Stimulated activated CD8-positive, alpha-beta memory T cell treated with anti-CD3 and anti-CD28 coated beads, Interleukin-15, amount 100 ng/mL, for 4 hours (primary cell): ENCODE measurements at places on chromosomes 13 and 19.

GRCh38 chr13:113169277-113170272 lies 11.1 kb downstream of the PROZ start:
- no peak for DNase-seq

DNA sequence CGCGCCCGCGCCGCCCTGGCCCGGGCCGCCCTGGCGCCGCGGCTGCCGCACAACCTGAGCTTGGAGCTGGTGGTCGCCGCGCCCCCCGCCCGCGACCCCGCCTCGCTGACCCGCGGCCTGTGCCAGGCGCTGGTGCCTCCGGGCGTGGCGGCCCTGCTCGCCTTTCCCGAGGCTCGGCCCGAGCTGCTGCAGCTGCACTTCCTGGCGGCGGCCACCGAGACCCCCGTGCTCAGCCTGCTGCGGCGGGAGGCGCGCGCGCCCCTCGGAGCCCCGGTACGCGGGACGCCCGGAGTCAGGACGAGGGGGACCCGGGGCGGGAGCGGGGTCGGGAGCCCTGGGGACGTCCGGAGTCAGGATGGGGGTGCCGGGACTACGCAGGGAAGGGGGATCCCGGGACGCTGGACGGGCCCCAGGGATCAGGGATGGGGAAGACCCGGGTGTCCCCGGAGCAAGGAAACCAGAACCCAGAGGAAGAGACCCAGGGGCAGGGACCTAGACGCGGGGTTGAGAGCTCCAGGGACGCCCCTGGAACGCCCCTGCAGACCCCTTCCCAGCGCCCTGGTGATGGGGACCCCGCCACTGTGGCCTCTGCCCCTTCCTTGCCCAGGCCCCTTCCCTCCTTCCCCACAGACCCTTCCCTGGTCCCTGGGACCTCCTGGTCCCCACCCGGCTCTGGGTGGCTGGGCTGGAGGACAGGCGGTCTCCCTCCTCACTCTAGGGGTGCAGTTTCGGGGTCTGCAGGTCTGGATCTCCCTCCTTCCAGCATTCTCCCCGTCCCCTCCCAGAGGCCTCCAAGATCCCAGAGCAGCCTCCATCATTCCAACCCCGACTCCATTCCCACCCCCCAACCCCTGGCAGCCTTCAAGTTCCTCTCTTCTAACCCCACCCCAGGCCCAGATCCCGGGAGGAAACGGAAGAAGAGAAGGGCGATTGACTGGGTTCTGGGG lies 645 bp downstream of the GRIN3B start:
- DNase-seq: no peak

DNA sequence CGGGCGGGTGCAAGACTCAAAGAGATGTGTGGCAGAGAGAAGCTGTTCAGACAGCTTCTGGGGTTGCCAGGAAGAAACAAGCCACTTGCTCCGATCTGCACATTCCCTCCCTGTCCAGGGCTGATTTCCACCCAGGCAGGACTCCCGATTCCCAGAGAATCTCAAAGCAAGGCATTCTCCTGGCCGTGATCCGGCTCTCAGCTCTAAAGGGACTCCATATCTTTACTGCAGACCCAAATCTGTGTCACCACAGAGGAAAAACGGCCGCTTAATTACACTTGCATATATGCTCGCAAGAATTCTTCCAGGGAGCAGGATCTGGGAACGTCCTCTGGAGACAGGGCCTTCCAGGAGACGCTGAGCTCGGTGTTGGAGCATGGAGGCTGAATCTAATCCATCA lies 25.7 kb downstream of the GNG7 start:
- no peak for DNase-seq

DNA sequence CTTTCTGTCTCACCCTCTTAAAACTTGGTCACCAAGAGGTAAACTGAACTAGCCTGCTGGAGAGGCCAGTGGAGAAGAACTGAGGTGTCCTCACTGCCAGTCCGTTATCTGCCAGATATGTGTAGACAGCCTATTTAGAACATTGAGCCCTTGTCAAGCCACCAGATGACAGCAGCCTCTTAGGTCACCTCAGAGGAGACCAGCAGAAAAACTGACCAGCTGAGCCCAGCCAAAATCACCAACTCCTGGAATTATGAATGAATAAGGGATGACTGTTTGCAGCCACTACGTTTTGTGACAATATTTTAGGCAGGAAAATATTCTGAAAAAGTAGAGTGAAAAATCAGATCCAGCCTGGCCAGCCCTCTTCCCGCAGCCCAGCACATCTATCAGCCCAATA lies 513.9 kb downstream of the DCT start:
- no peak for DNase-seq

- DNase-seq: no peak
These were observed 2.8 kb upstream of the LIN7B start for GRCh38 chr19:49111218-49111998.

- peak; percentile 3 for DNase-seq
These were observed at the start of gene NEK5 for GRCh38 chr13:52128714-52129700. NEK5 (minus strand) TSS chr13:52129073; CDS start chr13:52127482, 1,591 bp downstream.

DNA sequence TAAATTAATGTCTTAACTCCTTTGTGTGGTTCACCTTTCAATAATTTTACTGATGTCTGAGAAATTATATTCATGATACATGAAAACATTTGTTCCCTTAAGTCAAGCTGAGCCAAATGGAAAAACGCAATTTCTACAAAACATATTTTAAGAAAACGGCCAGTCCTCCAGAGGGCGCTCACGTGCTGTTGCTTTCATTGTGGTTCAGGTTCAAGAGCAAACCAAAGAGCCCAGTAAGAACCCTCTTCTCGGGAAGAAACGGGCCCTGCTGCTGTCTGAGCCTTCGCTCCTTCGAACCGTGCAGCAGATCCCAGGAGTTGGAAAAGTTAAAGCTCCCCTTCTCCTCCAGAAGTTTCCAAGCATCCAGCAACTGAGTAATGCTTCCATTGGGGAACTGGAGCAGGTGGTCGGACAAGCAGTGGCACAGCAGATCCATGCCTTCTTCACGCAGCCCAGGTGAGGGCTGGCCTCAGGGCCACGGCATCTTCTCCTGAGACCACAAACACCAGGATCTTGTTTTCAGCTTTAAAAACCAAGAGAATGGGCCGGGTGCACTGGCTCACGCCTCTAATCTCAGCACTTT lies 4.3 kb downstream of the FAAP24 start:
- peak; percentile 20 for DNase-seq

GRCh38 chr19:46031781-46032596 lies 8.8 kb downstream of the IGFL4 start:
- no peak for DNase-seq

DNA sequence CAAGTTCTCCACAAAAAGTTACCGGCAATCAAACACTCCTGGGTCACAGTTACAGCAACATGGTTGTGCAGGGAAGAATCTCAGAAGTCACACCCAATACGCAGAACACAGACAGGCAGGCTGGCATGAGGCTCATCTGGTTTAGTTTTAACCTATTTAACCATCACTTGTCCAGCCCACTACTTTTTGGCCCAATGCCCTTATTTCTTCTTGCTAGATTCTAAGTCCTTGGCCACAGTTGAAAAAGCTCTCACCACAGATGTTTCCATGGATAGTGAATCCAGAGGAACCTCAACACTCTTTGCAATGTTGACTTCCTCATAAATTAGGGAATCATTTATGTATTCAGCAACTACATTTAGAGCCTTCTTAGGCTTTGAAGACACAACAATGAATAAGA lies 50.7 kb upstream of the FNDC3A start:
- DNase-seq: no peak

DNA sequence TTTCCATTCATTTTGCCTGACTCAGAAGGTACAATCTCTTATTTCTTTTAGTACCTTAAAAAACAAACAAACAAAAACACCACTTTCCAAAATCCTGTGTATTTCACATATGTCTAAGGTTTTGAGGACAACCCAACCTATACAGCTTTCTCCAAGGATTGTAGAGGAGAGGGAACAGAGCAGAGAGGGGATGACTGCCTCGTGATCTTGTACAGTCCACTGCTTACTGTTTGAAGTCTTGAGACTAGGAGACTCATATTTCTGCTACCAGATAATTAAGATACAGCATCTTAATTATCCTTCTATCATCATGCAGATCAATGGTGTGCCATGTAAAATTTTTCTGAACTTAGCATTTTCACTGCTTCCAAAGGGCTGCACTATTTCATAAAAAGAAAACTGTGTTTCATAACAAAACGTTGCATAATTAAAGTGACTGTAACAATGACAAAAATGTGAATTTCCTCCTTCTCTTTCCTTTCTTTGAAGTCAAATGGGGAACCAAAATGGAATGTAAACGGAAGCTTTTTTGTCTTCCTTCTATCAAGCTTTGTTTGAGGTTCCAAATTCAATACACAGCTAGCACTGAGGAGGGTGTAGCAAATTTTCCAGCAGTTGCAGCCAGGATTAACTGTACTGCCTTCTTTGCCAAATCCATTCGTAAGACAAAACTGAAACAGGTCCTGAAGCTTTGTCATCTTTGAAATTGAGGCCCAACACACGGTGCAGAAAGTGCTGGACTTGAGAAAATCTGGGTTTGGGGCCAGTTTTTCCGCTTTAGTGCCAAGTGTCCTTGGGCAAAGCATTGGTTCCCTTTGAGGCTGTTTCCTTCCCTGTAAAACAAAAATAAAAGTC lies 34.9 kb upstream of the RCBTB2 start:
- no peak for DNase-seq

- DNase-seq: no peak
These were observed 2.5 kb downstream of the CFD start for GRCh38 chr19:861756-862580.

DNA sequence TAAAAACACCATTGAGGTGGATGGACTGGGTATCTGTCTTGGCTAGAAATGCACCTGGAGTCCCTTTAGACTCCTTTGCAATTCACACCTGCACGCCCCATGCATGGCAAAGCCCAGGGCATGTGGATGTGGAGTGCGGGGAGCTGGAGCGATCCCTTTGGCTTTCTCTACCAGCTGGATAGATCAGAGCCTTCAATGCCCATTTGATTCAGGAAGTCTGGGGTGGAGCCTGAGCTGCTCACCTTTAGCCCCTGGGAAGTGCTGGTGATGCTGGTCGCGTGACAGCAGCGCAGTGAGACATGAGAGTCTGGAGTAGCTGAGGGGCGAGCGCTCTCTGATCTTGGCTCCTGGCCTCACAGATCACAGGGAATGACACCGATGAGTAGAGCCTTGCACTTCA lies 4.8 kb upstream of the ZNF536 start:
- DNase-seq: no peak

DNA sequence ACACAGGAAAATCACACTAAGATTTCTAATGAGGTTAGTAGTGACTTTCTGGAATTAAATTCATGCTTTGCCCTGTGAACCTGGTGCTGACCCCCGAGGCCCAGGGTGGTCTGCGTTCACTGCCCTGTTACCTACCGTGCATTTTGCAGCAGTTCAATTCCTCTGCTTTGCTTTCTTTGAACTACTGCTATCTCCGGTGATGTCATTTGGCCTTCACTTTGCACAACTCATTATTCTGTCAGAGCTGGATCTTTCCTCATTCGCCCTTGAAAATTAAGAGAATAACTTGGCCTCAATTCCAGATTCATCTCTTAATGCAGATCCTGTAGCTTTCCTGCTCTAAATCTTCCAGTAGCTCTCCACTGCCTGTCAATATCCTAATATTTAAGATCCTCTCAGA lies 8.8 kb upstream of the LRRC63 start:
- no peak for DNase-seq

DNA sequence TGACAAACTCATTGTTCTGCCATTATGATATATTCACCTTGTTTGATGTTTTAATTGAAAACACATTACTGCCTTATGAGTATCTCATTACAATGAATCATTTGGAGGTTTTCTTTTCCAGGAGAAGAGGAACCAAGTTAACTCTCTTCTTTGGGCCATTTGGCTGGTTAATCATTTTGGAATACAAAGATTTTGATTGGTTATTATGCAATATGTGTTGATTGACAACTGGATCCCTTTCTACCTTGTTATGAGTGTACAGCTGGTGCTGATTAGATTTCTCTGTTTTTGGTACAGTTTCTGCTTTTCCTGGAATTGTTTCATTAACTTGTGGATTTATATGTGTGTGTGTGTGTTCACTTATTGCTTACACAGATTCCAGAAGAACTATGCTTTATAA lies 49.2 kb upstream of the RGCC start:
- DNase-seq: no peak

DNA sequence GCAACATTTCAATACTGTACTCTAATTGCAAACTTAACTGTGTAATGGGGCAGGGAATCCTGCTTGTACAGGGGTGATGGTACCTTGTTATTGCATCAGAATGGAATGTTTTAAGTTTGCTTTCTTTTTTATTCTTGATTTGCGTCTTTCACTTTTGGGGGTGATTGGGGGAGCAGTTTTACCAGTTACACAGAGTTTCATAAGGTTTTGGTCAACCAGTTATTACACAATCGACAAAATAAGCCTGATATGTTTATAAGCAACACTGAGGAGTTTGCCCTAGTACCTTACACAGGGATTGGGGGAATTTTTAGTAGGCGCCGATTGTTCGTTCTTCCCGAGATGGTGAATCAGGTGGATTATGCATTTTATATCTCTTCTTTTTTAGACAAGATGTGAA lies 2.7 kb downstream of the KLF5 start:
- no peak for DNase-seq

GRCh38 chr13:106990594-106990993 lies 422.7 kb upstream of the ARGLU1 start:
- DNase-seq: no peak

DNA sequence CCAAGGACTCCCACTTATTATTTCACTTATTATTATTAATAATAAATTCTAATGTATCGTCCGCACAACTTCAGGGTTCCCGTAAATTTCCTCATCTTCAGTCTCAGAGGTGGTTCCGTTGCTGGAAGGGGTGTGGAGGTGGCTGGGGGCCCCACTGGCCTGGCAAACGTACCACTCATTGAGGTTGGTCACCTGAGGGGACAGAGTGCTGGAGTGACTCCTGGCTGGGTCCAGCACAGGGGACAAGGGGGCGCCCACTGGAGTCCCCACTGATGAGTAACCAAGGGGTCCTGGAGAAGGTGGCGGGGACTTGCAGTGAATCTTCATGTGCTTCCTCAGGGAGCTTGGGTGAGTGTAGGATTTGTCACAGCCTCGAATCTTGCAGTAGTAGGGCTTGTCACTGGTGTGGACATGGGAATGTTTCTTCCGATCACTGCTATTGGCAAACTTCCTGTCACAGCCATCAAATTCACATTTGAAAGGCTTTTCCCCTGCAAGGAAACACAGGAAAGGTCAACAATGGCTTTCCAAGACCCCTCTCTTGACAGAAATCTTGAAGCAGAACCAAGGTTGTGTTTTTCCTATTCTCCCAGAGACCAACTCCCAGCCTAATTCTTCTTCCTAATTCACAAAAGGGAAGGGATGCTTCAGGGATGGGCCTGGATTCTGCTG lies 6.1 kb downstream of the ZIC5 start:
- no peak for DNase-seq

GRCh38 chr13:34587576-34587975 lies 354.5 kb upstream of the NBEA start:
- DNase-seq: no peak

GRCh38 chr13:96797136-96797535 lies 197.1 kb downstream of the OXGR1 start:
- no peak for DNase-seq

- DNase-seq: no peak
These were observed 99.4 kb upstream of the SERP2 start for GRCh38 chr13:44273991-44274770.
